ENCODE measurements at places on chromosomes 6 and 20.
A peak's percentile ranks its signal among the peaks of the same experiment; 100 is the strongest.

DNA sequence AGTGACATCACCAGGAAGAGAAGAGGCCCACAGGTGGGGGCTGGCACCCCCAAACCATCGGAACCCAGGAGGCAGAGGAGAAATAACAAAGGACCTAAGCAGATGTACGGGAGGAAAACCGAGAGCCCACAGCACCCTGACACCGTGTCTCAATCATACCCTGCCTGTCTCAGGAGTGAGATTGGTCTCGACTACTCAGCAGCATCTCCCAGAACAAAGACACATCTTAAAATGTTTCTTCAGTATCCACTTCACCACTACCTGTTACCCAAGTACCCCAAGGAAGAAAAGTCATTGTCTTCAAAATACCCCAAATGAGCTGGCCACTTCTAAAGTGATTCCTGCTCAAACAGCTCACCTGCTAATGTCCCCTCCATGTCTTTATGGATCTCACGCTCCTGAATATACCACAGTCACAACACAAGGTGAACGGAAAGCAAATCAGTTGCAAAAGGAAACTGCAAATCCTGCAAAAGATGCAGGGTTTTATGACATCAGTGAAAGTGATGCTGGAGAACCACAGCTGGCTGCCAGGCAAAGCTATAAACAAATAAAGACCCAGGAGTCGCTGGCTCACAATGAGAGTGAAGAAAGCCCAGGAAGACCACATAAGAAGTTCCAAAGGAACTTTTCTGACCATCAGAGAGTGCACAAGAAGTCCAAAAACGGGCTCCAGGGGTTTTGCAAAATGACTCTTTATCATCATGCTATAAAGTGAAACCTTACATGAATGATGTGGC, 44.1 kb downstream of the PREX1 start:
- no peak for DNase-seq

GRCh38 chr6:160013987-160014868, 45.3 kb downstream of the IGF2R start:
- DNase-seq = no peak

- DNase-seq = peak; percentile 65
These were observed 999 bp upstream of the EHMT2 start for GRCh38 chr6:31898383-31899011.

- no peak for DNase-seq
These were observed 11.5 kb upstream of the ZBTB22 start for GRCh38 chr6:33329058-33329457.

DNA sequence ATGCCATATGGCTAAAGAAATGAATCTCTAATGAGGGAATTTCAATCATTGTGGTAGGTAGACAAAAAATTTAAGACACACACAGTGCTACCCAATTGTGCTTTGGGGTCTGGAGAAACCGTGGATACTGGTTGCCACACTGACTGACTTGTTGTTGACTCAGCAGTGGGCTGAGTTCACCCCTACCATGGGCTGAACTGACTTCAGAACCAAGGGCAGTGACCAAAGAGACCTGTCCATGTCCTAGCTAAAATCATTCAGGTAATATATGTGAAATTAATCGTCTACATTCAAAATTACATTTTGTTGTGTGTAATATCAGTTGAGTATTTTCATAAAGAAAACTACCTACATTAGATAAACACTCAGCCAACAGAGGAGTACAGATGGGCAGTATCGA, 131.6 kb downstream of the PDE7B start:
- DNase-seq = no peak

GRCh38 chr6:134173936-134174671, 121.7 kb upstream of the SLC2A12 start:
- DNase-seq = peak; percentile 39

DNA sequence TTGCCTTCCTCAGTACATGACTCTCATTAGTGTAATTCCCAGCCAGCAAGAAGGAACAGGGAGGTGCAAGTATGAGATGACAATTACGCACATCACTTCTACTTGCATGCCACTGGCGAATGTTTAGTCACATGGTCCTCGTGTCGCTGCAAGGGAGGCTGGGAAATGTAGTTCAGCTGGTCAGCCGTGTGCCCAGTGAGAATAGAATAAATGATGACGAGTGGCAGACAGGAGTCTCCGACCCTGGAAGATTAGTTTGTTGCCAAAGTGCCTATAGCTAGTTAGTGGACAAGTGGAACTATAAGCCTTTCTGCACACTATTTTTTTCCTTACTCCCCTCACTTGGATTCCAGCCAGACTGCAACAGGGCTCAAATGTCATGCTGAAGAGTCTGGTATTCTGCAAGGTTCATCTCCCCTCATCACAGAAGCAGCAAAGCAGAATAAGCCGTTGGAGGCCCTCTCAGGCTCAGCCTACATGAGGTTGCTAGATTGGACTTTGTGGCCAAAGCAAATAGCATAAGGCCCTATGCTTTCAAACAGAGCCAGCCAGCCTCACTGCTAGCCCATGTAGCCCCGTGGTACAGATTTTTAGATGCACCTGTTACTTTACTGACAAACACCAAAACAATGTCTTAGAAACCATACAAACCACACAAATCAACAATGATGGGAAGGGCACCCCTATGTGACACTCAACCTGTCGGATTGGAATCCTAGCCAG, 9.7 kb downstream of the LINC00237 start:
- peak; percentile 69 for DNase-seq

DNA sequence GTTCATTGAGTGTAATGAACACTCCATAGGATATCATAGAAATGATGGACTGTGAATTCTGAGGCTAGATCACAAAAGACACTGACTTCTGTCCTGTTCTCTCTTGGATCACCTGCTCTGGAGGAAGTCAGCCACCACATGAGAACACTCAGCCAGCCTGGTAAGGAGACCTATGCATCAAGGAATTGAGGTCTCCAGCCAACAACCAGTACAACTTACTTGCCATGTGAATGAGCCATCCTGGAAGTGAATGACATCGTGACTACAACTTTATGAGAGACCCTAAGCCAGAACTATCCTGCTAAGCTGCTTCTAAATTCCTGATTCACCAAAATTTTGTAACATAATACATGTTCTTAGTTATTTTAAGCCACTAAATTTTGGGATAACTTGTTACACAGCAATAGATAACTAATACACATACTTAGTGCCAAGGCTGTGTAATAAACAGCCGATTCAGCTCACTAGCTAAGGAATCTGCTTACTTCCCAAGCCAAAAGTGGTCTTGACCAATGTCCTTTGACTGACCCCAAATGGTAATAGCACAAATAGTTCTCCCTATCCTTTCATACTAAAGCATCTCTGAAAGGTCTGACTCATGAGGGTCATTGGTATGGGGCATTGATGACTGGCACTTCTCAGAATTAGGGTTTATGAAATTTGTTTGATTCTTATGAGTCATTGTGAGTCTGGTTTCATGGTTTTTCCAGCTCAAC, 6.9 kb upstream of the CTNNBL1 start:
- DNase-seq = no peak

DNA sequence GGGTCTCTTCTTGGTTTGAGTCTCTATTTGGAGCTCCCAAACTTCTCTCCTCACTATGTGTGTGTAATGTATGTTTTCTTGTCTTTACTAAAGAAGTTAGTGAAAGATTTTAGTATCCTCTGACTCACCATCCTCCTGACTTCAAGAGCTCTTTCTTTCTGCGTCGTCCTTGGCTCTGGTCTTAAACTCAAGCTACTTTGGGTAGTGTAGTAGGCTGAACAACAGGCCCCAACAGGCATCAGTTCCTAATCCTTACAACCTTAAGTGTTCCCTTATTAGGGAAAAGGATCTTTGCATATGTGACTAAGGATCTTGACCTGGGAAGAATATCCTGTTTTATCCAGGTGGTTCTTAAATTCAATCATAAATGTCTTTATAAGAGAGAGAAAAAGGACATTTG, 810.2 kb downstream of the MAFB start:
- no peak for DNase-seq

DNA sequence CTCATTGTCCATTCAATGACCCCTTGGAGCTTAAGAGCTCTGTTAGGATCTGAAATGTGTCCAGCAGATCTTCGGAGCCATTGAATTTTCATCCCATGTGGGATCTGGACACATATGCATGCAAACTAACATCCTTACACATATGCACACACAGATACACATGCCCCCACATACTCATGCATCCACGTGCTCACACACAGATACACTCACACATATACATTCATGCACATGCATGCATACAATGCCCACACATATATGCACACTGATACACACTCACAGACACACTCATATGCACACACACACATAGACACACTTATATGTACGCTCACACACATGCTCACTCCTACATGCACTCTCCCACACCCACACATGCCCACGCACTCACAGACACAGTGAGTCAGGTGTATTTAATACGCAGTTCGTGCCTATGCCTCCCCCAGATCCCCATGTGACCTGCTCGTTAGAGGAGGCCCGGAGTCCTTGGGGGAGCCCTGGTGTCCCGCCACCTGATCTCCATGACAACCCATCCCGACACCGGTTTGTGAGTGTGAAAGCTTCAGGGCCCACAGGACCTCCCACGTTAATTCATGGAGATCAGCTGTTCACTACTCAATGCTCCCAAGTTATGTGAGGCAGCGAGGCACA, 121.9 kb upstream of the SULF2 start:
- no peak for DNase-seq
